ENCODE measurements at places on chromosomes 16 and 17. TPM values are rescaled to one million over a fixed set of nuclear protein-coding genes. Genes with fewer than 3 reads are reported as not detected.

The COX4I1 gene
- 608 TPM for total RNA-seq

The ZP2 gene
- total RNA-seq: 0.23 TPM

The FAM20A gene
- total RNA-seq: not detected

The TLCD2 gene
- total RNA-seq: 1.8 TPM

The KRTAP1-1 gene
- total RNA-seq: not detected

The MGAT5B gene
- total RNA-seq: 0.34 TPM

The CIITA gene
- 0.28 TPM for total RNA-seq

GRCh38 chr17:17760872-17761550 is 75.8 kb downstream of the SREBF1 start:
- DNase-seq: no peak

DNA sequence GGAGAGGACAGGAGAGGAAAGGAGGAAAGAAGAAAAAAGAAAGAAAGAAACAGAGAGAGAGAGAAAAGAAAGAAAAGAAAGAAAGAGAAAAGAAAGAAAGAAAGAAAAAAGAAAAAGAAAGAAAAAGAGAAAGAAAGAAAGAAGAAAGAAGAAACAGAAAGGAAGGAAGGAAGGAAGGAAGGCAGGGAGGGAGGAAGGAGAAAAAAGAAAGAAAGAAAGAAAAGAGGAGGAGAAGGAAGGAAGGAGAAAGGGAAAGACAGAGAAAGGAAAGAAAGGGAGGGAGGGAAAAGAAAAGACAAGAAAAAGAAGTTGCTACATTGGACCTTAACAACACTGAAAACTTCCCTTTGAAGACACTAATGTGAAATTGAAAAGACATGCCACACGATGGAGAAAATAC is 56.6 kb upstream of the CCL2 start:
- no peak for DNase-seq

DNA sequence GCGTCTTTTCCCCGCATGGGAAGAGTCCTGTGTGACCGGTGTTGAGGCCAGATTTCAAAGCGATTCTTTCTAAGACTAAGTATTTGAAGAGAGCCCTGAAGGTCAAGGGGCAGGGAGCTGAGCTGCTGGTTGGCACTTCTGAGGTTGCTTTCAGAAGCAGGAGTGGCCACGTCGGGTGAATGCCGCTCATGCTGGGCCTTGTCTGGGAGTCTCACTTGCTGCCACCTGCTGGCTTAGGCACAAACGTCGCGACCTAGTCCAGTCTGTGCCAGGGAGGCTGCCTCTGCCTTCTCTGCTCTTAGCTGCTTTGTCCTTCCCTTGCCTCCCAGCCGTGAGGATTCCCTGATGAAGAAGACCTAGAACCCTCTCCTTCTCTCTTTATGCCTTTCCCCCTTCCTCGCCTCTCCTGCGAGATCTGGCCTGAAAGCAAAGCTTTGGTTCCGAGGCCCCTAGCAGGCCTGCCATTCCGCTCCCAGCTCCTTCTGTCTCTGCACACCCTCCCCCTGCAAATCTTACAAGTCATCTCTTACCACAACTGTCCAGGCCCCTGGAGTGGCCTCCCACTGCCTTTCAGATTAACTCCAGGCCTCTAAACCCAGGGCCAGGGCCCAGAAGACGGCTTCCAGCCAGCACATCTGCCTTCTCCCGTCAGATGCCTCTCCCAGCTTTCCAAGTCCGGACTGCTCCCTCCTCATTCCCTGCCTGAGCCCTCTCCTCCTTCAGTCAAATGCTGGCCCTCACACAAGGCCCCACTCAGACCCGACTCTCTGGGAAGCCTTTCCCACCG is 11.4 kb downstream of the CTNS start:
- peak; percentile 83 for DNase-seq

- DNase-seq: peak; percentile 30
Observed at GRCh38 chr16:4373909-4374742, 2.5 kb downstream of the VASN start.

DNA sequence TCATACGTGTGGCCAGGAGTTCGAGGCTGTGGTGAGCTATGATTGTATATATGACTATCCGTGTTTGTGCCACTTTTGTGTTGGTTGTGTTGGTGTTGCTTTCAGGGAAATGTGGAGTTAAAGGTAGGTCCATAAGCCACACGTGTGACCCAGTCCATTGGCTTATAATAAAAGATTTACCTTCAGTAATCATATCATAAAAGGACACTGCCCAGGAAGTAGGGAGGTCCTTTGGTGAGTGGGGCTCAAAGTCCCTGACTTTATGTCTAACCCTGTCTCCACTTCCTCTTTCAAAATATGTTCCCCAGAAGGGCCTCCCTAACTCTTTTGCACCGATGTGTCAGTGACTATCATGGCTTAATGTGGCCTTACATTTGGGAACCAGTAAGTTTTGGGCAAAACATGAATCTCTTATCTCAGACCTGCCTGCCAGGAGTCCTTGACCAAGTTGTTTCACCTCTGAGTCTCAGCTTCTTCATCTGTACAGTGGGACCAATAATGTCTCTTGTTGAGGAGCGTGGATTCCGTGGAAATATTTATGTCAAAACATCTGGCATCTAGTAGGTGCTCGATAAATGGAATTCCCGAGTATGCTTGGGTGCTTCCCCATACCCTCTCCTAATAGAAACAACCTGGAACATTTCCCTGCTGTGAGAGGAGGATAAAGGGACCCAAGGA is 4.8 kb downstream of the TNP2 start:
- no peak for DNase-seq

DNA sequence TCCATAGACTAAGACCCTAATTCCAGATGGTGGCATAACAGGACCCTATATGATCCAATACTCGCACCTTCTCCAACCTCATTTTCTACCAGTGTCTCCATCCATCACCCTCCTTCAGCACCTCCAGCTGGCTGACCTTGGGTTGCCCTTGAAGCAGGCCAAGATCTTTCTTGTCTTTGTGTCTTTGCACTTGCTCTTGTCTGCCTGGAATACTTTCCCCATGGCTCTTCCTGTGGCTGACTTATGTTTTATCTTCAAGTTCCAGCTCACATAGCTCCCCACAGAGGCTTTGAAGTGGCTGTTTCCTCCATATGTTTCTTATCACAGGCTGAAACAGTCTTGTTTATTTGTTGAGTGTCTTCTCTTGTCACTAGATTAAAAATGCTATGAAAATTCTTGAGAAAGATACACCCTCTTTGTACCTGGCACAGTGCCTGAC is 29.6 kb upstream of the MMD start:
- DNase-seq: peak; percentile 21

GRCh38 chr17:524406-524950 is 171.9 kb upstream of the RPH3AL start:
- no peak for DNase-seq

DNA sequence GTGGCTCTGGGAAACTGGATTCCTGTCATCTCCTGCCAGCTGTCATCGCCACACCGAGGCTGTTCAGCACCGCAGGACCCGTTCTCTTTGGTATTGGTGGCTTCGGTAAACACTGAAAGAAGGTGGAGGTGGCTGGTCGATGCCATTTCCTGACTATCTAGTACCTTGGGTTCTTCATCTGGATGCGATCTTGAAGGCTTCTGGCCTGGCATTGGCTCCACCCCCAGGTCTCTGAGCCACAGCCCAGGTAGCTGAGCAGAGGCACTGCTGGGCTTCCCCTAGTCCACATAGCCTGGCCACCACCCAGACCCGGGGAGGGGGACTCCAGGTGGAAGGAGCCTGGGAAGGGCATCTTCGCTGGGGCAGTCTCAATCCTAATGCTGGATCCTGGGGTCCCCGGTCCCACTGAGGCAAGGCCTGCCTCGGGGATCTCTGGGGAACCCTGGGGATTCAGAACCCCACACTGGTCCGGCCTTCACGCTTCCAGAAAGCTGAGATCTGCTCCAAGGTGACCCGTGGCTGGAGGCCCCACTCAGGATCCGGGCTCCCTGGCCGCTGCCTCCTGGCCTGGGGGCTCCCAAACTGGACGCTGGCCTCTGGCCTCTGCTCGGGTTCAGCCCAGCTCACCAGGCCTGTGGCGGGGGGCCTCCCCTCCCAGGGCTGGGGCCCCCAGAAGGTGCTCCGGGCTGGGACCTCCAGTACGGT is 1.8 kb downstream of the C16orf54 start:
- no peak for DNase-seq

DNA sequence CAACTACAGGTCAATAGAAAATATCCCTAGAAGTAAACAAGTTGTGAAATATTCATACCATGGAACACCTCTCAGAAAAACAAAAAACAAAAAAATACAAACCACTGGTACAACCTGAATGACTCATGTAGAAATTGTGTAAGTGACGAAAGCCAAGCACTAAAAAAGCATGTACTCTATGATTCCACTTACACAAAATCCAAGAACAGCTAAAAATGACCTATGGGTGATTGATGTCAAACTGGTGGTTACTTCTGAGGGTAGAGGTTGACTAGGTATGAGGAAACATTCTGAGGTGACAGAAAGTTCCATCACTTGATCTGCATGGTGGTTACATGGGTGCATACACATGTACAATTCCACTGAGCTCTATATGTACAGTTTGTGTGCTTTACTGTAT is 31.1 kb downstream of the DHRS7C start:
- no peak for DNase-seq

DNA sequence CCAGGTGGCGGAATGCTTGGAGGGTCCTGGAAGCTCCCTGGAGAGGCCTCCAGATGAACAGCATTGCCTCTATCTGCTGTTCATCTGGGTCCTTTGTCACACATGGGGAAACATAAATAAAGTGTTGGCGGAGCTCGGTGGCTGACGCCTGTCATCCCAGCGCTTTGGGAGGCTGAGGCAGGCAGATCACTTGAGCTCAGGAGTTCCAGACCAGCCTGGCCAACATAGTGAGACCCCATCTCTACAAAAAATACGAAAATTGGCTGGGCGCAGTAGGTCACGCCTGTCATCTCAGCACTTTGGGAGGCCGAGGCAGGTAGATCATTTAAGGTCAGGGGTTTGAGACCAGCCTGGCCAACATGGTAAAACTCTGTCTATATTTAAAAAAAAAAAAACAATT is 2.2 kb downstream of the MYADML2 start:
- no peak for DNase-seq

DNA sequence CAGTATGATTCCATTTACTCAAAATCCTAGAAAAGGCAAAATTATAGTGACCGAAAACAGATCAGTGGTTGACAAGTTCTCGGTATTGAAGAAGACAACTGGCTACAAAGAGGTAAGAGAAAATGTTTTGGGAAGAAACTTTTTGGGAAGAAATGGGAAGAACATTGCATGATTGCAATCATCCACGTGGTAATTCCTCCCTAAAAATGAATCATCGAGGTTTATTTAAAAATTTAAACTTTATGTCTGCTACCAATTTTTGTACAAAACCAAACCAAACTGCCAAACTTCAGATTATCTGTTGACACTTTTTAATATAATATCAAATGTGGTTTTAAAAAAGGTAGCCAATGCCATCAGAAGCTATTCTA is 8.1 kb downstream of the SMURF2 start:
- no peak for DNase-seq

DNA sequence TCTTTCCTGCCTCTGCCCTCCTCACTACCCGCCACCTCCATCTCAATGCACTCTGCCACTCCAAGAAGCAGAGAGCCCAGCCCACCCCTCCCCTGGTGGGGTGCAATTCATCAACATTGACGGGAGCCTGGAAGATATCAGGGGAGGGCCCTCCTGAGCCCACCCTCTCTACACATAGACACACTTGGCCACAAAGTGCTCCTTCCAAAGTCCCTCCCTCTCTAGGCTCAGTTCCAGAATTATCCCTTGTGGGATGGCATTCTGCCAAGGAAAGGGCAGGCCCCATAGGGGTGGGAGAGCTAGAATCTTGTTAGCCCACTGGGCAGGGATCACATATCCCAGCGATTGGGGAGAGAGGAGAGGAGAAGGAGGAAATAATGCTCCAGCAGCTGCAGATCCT is 66.2 kb downstream of the TMEM132E start:
- DNase-seq: no peak

DNA sequence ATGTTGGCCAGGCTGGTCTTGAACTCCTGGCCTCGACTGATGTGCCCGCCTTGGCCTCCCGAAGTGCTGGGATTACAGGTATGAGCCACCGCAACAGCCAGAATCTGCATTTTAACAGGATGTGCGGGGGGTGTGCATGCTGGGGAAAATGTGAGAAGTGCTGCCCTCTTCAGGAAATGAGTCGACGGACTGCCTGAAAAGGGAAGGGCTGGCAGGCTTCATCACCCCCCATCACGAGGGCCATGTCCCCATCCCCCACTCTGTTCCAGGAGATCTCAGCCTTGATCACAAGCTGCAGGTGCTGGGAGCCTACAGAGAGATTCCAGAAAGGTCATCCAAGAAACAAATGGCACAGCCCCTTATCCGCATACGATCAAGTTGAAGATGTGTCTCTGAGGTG is 195.3 kb upstream of the RPL38 start:
- no peak for DNase-seq

Measured in dermis blood vessel endothelial cell (primary cell).